ENCODE measurements at places on chromosomes 13 and 19. TPM values are rescaled to one million over a fixed set of nuclear protein-coding genes. Genes with fewer than 3 reads are reported as not detected.

The ZNF701 gene
- 15.6 TPM for total RNA-seq

The KLK8 gene
- not detected for total RNA-seq

The NCR1 gene
- total RNA-seq, result 0.33 TPM

DNA sequence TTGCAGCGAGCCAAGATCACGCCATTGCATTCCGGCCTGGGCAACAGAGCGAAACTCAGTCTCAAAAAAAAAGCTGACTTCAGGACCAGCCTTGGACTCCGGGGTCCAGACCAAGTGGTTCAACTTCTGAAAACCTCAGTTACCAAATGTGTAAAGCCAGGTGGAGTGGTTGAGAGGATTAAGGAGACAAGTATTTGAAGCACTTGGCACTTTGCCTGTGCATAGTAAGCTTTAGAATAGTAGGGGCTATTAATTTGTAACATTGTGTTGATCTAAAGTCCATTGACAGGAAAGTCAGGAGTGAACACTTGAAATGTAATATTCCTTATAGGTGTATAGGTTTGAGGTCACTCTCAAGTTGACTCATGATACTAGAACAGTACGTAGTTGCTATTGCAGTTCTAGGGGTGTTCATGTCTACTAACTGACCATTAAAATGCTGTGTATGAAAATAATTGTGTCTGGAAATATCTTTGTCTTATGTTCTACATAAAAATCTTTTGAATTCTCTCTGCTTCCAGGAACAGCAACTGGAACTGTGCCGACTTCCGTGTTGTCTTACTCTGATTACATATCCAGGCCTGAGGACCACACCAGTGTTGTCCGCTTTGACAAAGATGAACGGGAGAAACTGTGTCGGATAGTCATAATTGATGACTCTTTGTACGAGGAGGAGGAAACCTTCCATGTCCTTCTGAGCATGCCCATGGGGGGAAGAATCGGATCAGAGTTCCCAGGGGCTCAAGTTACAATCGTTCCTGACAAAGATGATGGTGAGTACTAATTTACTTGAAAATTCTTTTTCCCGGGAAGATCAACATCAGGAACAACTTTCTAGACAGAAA is 97.4 kb downstream of the FREM2 start:
- DNase-seq, result no peak
- no peak overlapping the region for H3K4me3 ChIP-seq
- no peaks in the 10 kb centered on the region for H3K36me3 ChIP-seq
- no peaks in the 10 kb centered on the region for H3K27me3 ChIP-seq
- H3K27ac ChIP-seq, result no peak overlapping the region

DNA sequence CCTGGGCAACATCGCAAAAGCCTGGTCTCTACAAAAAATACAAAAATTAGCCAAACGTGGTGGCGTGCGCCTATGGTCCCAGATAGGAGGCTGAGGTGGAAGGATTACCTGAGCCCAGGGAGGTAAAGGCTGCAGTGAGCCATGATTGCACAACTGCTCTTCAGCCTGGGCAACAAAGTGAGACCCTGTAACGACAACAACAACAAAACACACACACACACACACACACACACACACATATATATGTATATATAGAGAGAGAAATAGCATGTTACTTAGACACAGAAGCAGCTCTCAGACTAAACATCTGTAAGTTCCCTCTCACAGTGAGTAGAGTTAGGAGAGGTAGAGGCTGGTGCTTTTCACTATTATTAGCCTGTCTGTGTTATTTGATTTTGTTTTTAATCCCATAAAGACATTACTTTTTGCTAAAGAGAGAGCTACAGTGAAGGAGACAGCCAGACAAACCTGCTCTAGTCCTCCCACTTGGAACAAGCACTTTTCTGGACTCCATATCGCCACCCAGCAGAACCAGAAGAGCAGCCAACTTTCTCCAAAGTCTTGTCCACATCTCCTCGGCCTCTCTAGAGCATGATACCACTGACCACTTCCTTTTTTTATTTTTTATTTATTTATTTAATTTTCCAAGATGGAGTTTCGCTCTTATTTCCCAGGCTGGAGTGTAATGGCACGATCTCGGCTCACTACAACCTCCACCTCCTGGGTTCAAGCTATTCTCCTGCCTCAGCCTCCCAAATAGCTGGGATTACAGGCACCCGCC is 2.8 kb upstream of the LIN7B start:
- no peak overlapping the region for H3K4me3 ChIP-seq
- no peaks in the 10 kb centered on the region for H3K27me3 ChIP-seq
- peaks cover 34% of the 10 kb centered on the region for H3K36me3 ChIP-seq
- DNase-seq, result no peak
- peaks cover 20% of the 10 kb centered on the region for H3K4me1 ChIP-seq
- no peak overlapping the region for H3K27ac ChIP-seq

DNA sequence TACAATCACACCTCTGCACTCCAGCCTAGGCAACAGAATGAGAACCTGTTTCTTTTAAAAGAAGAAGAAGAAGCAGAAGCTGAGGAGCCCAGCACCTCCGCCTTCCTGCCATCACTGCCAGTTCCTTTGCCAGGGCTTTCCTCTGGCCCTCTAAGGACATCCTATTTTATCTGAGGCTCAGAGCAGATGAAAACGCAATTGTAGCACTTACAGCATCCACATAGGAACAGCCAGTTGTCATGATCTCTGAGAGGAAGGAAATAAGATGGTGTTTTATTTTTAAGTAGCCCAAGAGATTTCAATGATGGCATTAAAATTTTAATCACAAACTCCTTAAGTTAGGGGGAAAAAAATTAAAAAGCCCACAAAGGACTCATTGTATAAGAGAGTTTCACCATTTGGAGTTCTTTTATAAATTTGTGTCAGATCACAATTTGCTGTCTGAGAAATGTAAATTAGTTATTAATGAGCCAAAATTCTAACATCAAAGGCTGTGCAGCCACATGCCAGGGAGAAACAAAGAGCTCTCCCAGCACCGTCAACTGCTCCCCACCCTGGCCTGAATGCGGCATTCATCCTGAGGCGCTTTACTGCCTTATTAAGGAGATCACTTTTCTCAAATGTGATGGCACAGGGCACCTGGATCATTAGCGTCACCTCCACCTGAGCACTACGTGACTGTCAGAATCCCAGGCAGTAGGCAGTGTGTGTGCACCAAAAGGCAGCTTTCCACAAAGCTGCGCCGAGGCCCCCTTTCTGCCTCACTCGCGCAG is 393.0 kb downstream of the FOXO1 start:
- no peak overlapping the region for H3K4me3 ChIP-seq
- DNase-seq, result no peak
- H3K36me3 ChIP-seq, result no peaks in the 10 kb centered on the region
- no peak overlapping the region for H3K27ac ChIP-seq
- H3K27me3 ChIP-seq, result no peaks in the 10 kb centered on the region

DNA sequence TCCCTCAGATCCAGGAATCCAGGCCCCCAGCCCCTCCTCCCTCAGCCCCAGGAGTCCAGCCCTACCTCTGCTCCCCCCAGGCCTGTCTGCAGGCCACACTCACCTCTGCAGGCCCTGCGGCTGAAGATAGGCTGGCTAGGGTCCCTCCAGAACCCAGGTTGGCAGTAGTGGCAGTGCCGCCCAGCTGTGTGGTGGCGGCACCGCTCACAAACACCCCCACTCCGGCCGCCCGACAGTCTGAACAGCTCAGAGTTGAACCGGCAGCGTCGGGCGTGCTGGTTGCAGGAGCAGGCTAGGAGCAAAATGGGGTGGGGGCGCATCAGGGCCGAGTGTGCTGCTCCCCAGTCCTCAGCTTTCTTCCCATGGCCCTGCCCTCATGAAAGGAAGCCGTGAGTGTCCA is 8.3 kb downstream of the NTN5 start:
- no peak overlapping the region for H3K27ac ChIP-seq
- no peaks in the 10 kb centered on the region for H3K36me3 ChIP-seq
- H3K4me3 ChIP-seq, result no peak overlapping the region
- H3K4me1 ChIP-seq, result no peaks in the 10 kb centered on the region
- DNase-seq, result no peak

The SLC7A1 gene
- total RNA-seq, result 8.3 TPM

DNA sequence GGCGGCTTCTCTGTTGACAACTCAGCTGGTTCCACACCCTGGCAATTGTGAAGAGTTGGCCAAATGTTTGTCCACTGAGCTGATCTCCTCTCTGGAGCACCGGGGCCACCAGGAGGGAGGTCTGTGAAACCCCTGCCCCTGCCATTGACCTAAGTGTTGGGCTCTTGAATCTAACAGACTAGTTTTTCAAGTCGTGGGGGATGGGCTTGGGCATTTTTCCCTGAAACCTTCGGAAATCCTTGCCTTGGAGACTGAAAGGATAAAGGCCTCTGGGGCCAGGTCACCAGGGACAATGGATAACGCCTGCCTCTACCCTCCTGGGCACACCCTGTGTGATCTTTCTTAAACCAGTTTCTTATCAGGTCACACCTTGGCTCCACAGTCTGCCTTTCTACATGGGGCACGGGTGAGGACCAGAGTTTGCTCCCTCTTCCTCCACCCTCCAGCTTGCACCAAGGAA is 881 bp downstream of the GEMIN7 start:
- H3K27me3 ChIP-seq, result no peaks in the 10 kb centered on the region
- H3K4me1 ChIP-seq, result peaks cover 7% of the 10 kb centered on the region
- H3K27ac ChIP-seq, result peak overlapping the region; percentile 69
- peaks cover 12% of the 10 kb centered on the region for H3K36me3 ChIP-seq
- H3K4me3 ChIP-seq, result peak overlapping the region; percentile 97
- no peak for DNase-seq

GRCh38 chr19:40781140-40781539 is 3.1 kb downstream of the RAB4B start:
- peaks cover 4% of the 10 kb centered on the region for H3K4me1 ChIP-seq
- H3K27me3 ChIP-seq, result no peaks in the 10 kb centered on the region
- H3K36me3 ChIP-seq, result peaks cover 4% of the 10 kb centered on the region
- no peak overlapping the region for H3K27ac ChIP-seq
- DNase-seq, result no peak

The PRR20B gene
- not detected for total RNA-seq

GRCh38 chr13:37026771-37027170 is 26.2 kb downstream of the EXOSC8 start:
- H3K4me3 ChIP-seq, result no peak overlapping the region
- H3K36me3 ChIP-seq, result peaks cover 77% of the 10 kb centered on the region
- H3K27ac ChIP-seq, result no peak overlapping the region
- no peaks in the 10 kb centered on the region for H3K4me1 ChIP-seq
- H3K27me3 ChIP-seq, result no peaks in the 10 kb centered on the region

The F7 gene
- not detected for total RNA-seq

The ZNF888 gene
- total RNA-seq, result 1.6 TPM

DNA sequence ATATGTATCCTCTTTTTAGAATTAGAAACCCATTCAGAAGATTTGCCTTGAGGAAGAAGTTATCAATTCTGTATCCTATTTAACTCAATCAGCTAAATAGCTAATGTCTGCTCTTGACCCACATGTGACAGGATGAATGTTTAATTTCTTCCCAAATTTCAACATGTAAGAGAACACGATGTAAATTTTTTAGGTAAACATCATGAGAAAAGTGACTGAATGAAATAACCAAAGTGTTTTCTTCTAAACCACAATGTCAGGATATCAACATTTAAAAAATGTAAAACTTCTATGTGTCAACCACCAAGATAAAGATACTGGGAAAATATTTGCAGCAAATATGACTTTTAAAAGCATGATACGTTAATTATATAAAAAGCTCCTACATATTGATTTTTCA is 302.4 kb downstream of the DCT start:
- H3K27me3 ChIP-seq, result no peaks in the 10 kb centered on the region
- H3K4me3 ChIP-seq, result no peak overlapping the region
- no peak for DNase-seq
- no peaks in the 10 kb centered on the region for H3K4me1 ChIP-seq

DNA sequence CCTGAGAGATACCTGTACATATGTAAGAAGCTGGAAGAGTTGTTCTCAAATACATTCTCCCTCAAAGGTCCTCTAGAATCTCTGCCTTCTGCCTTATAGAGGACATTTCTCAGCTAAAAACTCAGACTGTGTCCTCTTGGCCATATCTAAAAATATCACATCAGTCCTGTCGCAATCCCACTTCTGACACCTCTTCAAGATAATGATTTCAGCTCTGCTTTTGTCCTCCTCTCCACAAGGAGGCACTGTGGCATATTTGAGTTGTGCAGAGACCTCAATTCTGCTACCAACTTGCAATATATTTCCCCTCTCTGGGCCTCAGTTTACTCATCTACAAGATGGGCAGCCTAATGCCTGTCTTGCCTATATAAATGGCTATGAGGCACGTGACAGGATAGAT is 16.6 kb downstream of the ADAMTS10 start:
- no peak for DNase-seq
- H3K27ac ChIP-seq, result no peak overlapping the region
- peaks cover 12% of the 10 kb centered on the region for H3K27me3 ChIP-seq
- no peak overlapping the region for H3K4me3 ChIP-seq
- no peaks in the 10 kb centered on the region for H3K36me3 ChIP-seq

The CEACAM7 gene
- total RNA-seq, result not detected

The ZNF541 gene
- total RNA-seq, result 0.63 TPM

DNA sequence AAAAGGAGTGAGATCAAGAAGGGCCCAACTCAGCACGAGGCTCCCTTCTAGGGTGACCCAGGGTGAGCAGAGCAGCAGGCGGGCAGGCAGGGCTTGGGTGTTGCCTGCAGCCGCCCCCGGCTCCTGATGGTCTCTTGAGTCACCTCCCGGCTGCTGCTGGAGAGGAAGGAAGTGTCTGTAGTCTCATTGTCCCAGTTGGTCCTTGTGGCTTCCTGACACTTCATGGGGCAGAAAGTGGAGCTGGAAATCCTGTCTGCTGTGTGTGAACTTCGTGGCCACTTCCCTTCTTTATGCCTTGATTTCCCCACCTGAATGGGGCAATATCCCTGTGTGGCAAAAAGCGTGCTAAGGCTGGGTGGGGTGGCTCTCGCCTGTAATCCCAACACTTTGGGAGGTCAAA is 2.5 kb downstream of the MAP1S start:
- DNase-seq, result peak; percentile 79
- H3K27me3 ChIP-seq, result no peaks in the 10 kb centered on the region
- no peaks in the 10 kb centered on the region for H3K36me3 ChIP-seq

GRCh38 chr19:40521276-40521675 is 54.5 kb downstream of the SPTBN4 start:
- peaks cover 4% of the 10 kb centered on the region for H3K4me1 ChIP-seq
- no peak for DNase-seq
- no peak overlapping the region for H3K4me3 ChIP-seq
- H3K36me3 ChIP-seq, result no peaks in the 10 kb centered on the region

GRCh38 chr13:109655611-109656010 is 130.8 kb downstream of the IRS2 start:
- H3K27me3 ChIP-seq, result peaks cover 18% of the 10 kb centered on the region
- H3K4me1 ChIP-seq, result no peaks in the 10 kb centered on the region
- peak overlapping the region; percentile 17 for H3K27ac ChIP-seq
- H3K36me3 ChIP-seq, result no peaks in the 10 kb centered on the region
- DNase-seq, result no peak

The MICU2 gene
- total RNA-seq, result 54.2 TPM

- H3K27ac ChIP-seq, result no peak overlapping the region
- peaks cover 22% of the 10 kb centered on the region for H3K36me3 ChIP-seq
- H3K27me3 ChIP-seq, result no peaks in the 10 kb centered on the region
- DNase-seq, result no peak
- H3K4me3 ChIP-seq, result no peak overlapping the region
These were observed 14.7 kb downstream of the ZNF763 start for GRCh38 chr19:11979527-11979926.

GRCh38 chr13:30235216-30235615 is 72.1 kb downstream of the KATNAL1 start:
- H3K4me1 ChIP-seq, result no peaks in the 10 kb centered on the region
- H3K36me3 ChIP-seq, result peaks cover 46% of the 10 kb centered on the region
- DNase-seq, result no peak
- no peak overlapping the region for H3K4me3 ChIP-seq
- no peaks in the 10 kb centered on the region for H3K27me3 ChIP-seq
